Smooth muscle cell of the pulmonary artery (primary cell): ENCODE measurements at places on chromosomes 6 and 20. TPM values are rescaled to one million over a fixed set of nuclear protein-coding genes. Genes with fewer than 3 reads are reported as not detected.

The HLA-DPA1 gene
- 0.17 and 3.8 TPM in 2 replicates for total RNA-seq

The SIRPA gene
- 7.9 and 13.6 TPM in 2 replicates for total RNA-seq

The ULBP1 gene
- total RNA-seq, result 0.07 and 0.17 TPM in 2 replicates

The CCN2 gene
- 658 and 710 TPM in 2 replicates for total RNA-seq

The GABRR1 gene
- not detected in 2 replicates for total RNA-seq

The PNLDC1 gene
- 0.07 and 0.20 TPM in 2 replicates for total RNA-seq

The HCRTR2 gene
- not detected in 2 replicates for total RNA-seq

The PSORS1C2 gene
- not detected in 2 replicates for total RNA-seq

The RNF144B gene
- 1.2 and 2.7 TPM in 2 replicates for total RNA-seq

The NCOA5 gene
- total RNA-seq, result 9.3 and 9.6 TPM in 2 replicates

The KCNK16 gene
- not detected in 2 replicates for total RNA-seq

The TRIM15 gene
- not detected in 2 replicates for total RNA-seq

The TXLNB gene
- 0.03 and 0.13 TPM in 2 replicates for total RNA-seq

The CGAS gene
- total RNA-seq, result 3.3 and 4.9 TPM in 2 replicates

The BTN1A1 gene
- not detected in 2 replicates for total RNA-seq

The GHRH gene
- total RNA-seq, result not detected in 2 replicates

The AVP gene
- not detected in 2 replicates for total RNA-seq

The TMC2 gene
- not detected in 2 replicates for total RNA-seq

The TMEM200A gene
- 134 and 167 TPM in 2 replicates for total RNA-seq

The CLPSL1 gene
- total RNA-seq, result not detected in 2 replicates

The ZSCAN12 gene
- total RNA-seq, result 5.8 and 6.3 TPM in 2 replicates

The C6orf52 gene
- 0.46 TPM in 1 of 2 replicates, not detected in the other for total RNA-seq

The ADGRF5 gene
- 5.5 and 39.0 TPM in 2 replicates for total RNA-seq
